ENCODE measurements at places on chromosomes 6 and 20.

GRCh38 chr6:167237438-167238145, 53.5 kb upstream of the UNC93A start:
- no peak for DNase-seq

- DNase-seq, result no peak
These were observed 76.0 kb upstream of the TBC1D7 start for GRCh38 chr6:13404228-13404891.

GRCh38 chr20:14848806-14849205, 511.4 kb upstream of the FLRT3 start:
- no peak for DNase-seq

- DNase-seq, result peak; percentile 84
These were observed 31.4 kb downstream of the PRDM1 start for GRCh38 chr6:106117579-106117978.

GRCh38 chr6:139642346-139642745, 267.9 kb upstream of the CITED2 start:
- no peak for DNase-seq

GRCh38 chr6:90204327-90205056, 92.2 kb downstream of the BACH2 start:
- no peak for DNase-seq

DNA sequence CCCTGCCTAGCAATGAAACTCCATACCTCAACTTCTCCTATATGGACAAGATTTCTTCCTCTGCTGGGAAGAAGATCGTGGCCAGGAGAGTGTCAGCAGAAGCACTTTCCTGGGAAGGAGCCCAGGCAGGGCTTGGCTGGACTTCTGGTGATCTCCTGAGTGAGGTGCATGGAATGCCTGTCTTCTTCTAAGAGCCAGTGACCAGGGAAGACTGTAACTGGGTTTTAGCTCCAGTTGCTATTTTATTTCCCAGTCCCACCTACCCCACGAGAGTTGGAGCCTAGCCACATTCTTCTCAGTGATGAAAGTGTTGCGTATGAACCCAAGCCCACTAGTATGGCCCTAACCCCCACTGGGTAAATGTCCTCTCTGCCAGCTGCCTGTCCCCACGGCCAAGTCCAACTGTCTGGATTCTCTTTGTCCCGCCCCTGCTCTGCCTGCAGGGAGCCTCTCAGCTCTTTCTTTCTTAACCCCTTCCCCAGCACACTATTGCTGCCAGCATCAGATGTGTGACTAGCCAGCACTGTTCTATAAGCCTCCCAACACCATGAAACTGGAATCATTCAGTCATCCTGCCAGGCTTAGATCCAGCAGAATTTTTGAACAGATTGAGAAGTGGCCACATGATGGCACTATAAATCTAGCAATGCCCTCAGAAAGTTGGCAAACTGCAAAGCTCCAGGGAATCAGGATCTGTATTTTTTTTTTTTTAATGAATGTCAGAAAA, 69.8 kb upstream of the FAM184A start:
- no peak for DNase-seq

GRCh38 chr20:53980031-53980465, 90.3 kb downstream of the BCAS1 start:
- no peak for DNase-seq

- no peak for DNase-seq
These were observed 214.8 kb upstream of the RREB1 start for GRCh38 chr6:6892744-6893583.

DNA sequence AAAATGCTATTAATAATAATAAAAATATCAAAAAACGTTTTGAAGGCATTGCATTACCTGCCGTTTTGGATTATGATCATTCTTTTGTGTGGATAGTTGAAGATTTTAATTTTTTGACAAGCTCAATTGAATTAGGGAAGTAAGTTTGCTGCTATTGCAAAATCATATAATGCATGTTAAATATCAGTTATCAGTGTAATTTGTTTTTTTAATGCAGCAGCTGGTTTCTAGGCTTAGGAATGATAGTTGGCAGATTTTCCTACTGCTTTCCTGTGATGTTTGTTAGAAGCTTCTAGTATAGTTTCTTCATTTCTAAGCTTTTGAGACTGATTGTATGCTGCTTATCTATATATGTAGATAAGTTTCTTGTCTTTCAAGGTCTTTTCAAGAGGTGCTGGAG, 99.0 kb downstream of the JARID2 start:
- DNase-seq, result no peak

- DNase-seq, result no peak
These were observed 7.4 kb upstream of the PLCB1 start for GRCh38 chr20:8124639-8125038.

DNA sequence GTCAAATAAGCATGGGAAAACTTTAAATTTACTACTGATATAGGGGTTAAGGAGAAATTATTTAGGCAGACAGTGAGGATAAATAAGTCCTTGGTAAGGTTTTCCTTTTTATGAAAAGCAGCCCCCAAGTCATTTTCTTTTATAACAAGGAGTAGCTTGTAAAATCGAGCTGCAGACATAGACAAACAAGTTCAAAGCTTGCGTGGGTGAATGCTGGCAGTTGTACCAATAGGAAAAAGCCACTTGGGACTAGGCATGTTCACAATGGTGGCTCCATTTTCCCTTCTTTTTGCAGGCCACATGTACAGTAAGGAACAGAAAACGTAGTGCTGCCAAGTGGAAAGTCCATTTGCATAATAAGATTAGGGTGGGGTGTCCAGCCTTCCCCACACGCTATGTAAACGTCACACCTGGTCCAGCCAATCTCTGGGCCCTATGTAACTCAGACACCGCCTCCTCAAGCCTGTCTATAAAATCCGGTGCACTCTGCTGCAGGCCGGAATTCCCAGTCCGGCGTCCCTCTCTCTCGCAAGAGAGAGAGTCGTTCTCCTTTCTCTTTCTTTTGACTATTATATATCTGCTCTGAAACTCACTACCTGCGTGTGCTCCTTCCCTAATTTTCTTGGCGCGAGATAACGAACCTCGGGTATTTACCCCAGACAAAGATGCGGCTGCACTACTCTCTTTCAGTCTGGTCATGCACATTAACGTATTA, 217.1 kb upstream of the MAN1A1 start:
- DNase-seq, result no peak

DNA sequence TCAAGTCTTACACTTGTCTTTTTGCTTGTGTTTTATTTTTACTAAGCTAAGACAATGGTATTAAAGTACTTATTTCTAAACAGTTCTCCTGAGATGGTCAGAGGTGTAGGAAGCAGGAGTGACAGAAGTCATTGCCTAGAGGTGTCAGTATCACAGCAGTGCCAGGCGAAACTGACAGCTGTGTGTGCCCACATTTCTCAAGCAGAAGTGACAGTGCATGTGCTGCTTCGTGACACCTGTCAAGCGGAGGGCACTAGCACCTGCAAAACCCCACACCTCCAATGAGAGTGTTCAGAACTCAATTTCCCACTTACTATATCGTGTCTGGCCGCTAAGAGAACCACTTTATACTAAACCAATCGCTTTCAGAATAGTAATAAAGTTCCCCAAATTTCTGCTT, 82.8 kb downstream of the SLC23A2 start:
- DNase-seq, result no peak

GRCh38 chr20:63735859-63736718, at the start of gene LIME1:
TSS of gene LIME1 (plus strand) at chr20:63736664. CDS start at chr20:63737550, 886 bp downstream.
- DNase-seq, result peak; percentile 88

GRCh38 chr6:148455225-148455624, 112.6 kb downstream of the SASH1 start:
- DNase-seq, result no peak

- DNase-seq, result no peak
These were observed 26.2 kb downstream of the NOL7 start for GRCh38 chr6:13641315-13641714.

GRCh38 chr6:134454794-134455193, 136.9 kb upstream of the SGK1 start:
- DNase-seq, result no peak

- no peak for DNase-seq
These were observed 27.3 kb upstream of the STX16 start for GRCh38 chr20:58623579-58624473.

All from central memory CD4-positive, alpha-beta T cell (primary cell).